Amniotic stem cell (primary cell): ENCODE measurements at places on chromosomes 7 and 10.

DNA sequence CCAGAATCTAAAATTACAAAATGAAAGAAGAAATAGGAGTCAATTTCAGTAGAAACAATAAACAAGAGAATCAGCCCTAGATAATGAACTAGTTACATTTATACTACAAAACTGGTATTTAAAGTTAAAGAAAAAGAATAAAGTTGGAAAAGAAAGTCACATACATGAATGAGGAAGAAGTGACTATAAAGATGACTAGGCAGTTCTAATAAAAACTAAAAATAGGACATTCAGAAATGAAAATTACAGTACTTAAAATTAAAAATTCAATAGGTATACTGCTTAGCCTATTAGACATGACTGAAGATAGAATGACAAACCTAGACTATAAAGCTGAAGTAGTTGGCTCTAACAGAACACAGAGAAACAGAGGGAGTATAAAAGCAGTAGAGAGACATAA lies 108.8 kb downstream of the AHR start:
- no peak for DNase-seq

DNA sequence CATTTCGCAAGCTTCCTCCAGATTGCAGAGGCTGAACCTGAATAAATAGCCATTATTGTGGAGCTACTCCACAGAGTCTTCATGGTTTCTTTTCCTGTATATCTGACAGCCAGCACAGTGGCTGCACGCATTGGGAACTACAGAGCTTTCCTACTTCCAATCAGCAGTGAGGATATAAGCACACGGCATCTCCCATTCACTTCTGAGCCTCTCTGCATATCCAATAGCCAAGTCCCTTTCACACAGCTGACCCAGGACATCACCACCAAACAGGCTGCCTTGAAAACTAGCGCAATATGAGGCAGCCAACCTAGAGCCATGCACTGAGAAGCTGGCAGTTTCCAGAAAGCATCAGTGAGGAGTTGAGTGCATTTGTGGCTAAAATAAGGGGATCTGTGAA lies 11.6 kb downstream of the C10orf90 start:
- DNase-seq, result no peak

DNA sequence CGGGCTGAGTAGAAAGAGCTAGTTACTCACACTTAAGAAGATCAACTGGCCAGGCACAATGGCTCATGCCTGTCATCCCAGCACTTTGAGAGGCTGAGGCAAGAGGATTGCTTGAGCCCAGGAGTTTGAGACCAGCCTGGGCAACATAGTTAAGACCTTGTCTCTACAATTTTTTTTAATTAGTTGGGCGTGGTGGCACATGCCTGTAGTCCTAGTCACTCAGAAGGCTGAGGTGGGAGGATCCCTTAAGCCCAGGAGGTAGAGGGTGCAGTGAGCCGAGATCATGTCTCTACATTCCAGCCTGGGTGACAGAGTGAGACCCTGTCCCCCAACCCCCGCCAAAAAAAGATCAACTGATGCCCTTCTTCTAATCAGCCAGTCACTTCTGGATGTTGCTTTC lies 74.6 kb upstream of the ATP6V0A4 start:
- no peak for DNase-seq

GRCh38 chr10:45809837-45810236 lies 37.5 kb downstream of the AGAP4 start:
- DNase-seq, result no peak
